ENCODE measurements at places on chromosomes 4 and X.
A peak's percentile ranks its signal among the peaks of the same experiment; 100 is the strongest.

GRCh38 chrX:118675326-118675965, 52.0 kb upstream of the IL13RA1 start:
- DNase-seq: no peak

DNA sequence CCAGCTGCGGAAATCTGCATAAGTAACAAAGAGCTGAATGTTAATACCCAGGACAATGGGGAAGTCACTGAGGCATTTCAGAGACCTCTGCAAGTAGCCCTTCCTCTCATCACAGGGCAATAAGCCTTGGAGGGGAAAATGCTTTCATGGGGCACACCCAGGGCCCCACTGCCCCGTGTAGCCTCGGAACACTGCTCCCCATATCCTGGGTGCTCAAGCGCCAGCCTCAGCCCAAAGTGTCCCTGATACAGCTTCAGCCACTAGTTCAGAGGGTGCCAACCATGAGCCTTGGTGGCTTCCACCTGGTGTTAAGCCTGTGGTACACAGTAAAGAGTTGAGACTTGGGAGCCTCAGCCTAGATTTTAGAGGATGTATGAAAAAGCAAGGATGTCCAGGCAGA, 402.8 kb upstream of the CXorf51A start:
- DNase-seq: no peak

DNA sequence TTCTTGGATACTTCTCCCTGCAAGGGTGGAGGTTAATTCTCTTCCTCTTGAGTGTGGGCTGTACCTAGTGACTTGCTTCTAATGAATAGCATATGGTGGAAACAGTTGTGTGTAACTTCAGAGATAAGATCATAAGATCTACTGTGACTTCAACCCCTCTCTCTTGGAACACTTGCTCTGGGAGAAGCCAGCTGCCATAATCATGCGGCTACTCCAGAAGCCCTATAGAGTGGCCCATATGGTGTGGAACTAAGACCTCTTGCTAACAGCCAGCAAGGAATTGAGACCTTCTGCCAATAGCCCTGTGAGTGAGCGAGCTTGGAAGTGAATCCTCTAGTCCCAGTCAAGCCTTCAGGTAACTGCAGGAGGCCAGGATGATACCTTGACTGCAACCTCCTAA, 81.1 kb downstream of the RBMX2 start:
- DNase-seq: no peak

- no peak for DNase-seq
These were observed 85.1 kb downstream of the AFF1 start for GRCh38 chr4:87019898-87020297.

GRCh38 chrX:6026980-6027379, 201.7 kb downstream of the NLGN4X start:
- no peak for DNase-seq

- DNase-seq: no peak
These were observed 83.2 kb downstream of the RBM47 start for GRCh38 chr4:40546506-40546905.

- no peak for DNase-seq
These were observed 10.6 kb downstream of the NYX start for GRCh38 chrX:41457613-41458192.

- no peak for DNase-seq
These were observed 519.8 kb downstream of the TRIML1 start for GRCh38 chr4:188658958-188659522.

DNA sequence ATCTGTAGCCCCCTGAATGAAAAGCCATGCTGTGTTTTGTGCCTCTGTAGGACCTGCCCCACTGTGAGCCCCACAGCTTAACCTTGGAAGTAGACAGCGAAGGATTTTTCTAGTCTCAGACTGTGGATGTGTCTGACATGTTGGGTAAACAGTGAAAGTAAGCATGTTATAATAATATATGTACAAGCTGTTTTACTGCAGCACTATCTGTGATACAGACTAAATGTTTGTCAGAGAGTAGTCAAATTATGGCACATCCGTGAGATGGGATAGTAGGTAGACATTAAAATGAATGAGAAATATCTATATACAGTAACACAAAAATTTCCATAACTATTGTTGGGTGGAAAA, 381.2 kb upstream of the NR3C2 start:
- no peak for DNase-seq

DNA sequence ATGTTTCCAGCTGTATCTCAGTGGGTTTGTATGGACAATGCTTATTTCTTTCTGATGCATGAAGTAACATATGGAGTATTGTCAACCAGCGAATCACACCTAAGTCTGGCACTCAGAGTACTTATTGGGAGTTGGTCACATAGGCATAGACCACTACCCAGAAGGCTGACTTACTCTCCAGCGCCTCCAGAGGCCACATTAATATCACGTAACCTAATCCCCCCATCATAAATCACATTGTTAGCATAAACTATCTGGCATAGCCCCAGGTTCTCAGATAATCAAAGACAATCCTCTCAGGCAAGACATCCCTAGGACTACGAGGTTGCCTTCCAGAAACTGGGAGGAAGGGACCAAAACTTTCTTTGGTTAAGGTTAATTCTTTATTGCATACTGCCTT, 560.5 kb upstream of the PABPC4L start:
- DNase-seq: no peak

DNA sequence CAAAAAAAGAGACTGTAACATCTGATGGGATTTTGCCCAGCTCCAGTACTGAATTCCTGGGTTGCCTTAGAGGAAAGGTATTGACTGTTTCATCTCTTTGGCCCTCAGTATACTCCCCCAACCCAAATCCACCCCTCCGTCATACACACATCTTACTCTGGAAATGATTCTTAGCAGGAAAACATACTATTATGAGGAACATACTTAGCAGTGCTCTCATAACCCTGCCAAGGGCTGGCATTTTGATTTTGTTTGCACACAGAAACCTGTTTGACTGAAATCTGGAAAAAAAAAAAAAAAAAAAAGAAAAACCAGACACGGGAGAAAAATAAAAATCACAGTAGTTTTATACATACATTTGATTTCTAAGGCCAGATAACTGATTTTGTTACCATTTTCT, 19.4 kb upstream of the AR start:
- DNase-seq: no peak

- no peak for DNase-seq
These were observed 42.5 kb upstream of the LEF1 start for GRCh38 chr4:108210989-108211835.

GRCh38 chr4:1347410-1347864, 429 bp downstream of the UVSSA start:
- peak; percentile 21 for DNase-seq

DNA sequence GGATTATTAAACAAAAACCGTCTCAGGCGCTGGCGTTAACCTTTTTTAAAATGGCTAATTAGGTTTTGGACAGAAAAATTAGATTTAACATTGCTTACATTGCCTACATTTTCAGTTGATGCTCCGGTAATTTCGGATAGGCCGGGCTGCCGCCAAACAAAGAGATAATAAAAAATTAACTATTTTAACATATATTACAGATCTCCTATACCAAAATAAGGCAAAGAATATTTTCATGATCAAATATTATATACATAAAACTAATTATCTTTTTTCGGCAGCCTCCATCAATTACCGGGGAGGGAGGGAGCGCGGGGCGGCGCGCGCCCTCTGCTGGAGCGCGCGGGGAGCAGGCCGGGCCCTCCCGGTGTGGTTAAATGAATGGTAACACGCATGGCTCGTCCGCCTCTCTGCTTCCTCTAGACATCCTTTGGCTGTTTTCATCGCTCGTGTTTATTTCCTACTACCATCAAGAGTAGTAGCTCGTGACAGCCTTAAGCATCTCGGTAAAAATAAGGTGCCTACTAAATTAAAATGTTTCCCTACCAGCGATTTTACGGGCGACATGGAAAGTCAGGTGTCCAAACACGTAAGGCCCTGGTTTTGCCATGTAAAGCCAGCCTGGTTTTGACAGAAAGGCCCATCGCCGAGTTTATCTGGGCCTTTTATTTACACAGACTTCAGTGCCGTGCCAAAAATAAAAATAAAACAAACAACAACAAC, 52.4 kb upstream of the TMEM33 start:
- no peak for DNase-seq

DNA sequence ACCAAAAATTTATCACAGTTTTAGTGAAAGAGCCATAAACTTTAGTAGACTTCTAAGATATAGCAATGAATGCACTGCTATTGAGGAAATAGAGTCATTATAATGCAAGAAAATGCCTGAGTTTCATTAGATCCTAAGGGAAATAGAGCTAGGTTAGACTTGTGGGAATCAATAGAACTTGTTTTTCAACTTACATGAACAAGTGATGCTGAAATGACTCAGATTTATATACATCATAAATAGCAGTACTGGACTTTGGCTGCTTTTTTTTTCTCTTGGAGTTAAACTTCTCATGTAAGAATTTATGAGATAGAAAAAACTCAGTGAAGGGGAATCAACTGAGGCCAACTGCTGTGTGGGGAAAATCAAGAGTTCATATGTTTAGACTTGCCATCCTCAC, 216.5 kb upstream of the AADAT start:
- DNase-seq: no peak

GRCh38 chr4:24105327-24106038, 215.6 kb upstream of the PPARGC1A start:
- no peak for DNase-seq

Data from stimulated activated CD8-positive, alpha-beta memory T cell treated with anti-CD3 and anti-CD28 coated beads, Interleukin-2, amount 100 ng/mL, for 1 hour (primary cell).